Activated naive CD8-positive, alpha-beta T cell treated with anti-CD3 and anti-CD28 coated beads, Interleukin-2, amount 10 ng/mL, durations not matched to agents 7 days and 5 days (primary cell): ENCODE measurements at places on chromosomes 5 and 9.

DNA sequence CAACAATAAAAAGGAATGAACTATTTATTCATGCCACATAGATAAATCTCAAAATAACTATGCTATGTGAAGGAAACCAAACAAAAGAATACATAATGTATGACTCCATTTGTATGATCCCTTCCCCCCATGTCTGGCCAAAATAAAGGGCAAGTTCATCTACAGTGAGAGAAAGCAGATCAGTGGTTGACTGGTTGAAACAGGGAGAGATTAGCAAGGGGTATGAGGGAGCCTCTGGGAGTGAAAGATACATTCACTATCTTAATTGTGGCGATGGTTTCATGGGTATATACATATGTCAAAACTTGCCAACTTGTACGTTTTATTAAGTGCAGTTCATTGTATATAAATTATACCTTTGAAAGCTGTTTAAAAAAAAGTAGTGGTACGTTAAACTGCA, 4.8 kb downstream of the PSMD5 start:
- H3K4me1 ChIP-seq: peaks cover 31% of the 10 kb centered on the region
- no peak for DNase-seq
- H3K27ac ChIP-seq: no peak overlapping the region
- peaks cover 38% of the 10 kb centered on the region for H3K36me3 ChIP-seq
- no peak overlapping the region for H3K4me3 ChIP-seq

GRCh38 chr9:111431684-111432083, 52.5 kb downstream of the ECPAS start:
- peaks cover 3% of the 10 kb centered on the region for H3K4me1 ChIP-seq
- no peaks in the 10 kb centered on the region for H3K27me3 ChIP-seq
- no peak overlapping the region for H3K4me3 ChIP-seq

- DNase-seq: no peak
- no peak overlapping the region for H3K27ac ChIP-seq
- H3K4me1 ChIP-seq: no peaks in the 10 kb centered on the region
- no peaks in the 10 kb centered on the region for H3K36me3 ChIP-seq
Observed at GRCh38 chr5:163727028-163727427, 221.6 kb downstream of the MAT2B start.

- H3K27me3 ChIP-seq: no peaks in the 10 kb centered on the region
- H3K27ac ChIP-seq: no peak overlapping the region
- H3K36me3 ChIP-seq: no peaks in the 10 kb centered on the region
- H3K4me3 ChIP-seq: no peak overlapping the region
Observed at GRCh38 chr5:143471666-143472464, 68.4 kb upstream of the NR3C1 start.

GRCh38 chr9:21326526-21327139, 8.6 kb downstream of the KLHL9 start:
- no peaks in the 10 kb centered on the region for H3K27me3 ChIP-seq
- no peak overlapping the region for H3K4me3 ChIP-seq
- DNase-seq: no peak
- no peak overlapping the region for H3K27ac ChIP-seq
- H3K4me1 ChIP-seq: peaks cover 29% of the 10 kb centered on the region
- H3K36me3 ChIP-seq: peaks cover 8% of the 10 kb centered on the region

DNA sequence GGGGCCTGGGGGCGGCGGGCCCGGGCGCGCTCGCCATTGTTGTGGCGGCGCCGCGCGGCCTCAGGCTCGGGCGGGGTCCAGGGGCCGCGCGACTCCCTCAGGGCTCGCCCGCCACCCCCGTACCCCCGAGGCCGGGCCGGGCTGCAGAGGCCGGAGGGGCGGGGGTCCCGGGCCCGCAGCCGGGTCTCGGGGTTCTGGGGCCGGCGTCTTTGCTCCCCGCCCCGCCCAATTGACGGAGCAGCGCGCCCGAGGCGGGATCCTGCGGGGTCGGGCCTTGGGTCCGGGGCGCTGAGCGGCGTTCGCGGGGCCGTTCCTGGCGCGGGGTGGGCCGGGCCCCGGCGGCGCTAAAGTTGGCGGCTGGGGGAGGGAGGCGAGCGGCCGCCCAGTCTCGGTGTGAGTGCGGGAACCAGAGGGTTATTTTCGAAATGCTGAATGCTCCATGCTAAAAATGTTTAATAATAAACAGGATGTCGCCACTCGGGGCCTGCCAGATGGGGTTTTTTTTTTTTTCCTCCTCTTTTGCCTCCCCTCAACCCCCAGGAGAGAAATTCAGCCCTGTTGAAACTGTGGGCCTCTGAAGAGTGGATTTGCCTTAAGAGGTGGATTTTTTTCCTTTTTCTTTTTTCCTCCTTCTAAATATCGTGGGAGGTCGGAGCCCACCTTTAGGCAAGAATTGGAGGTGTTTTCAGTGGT, 724 bp downstream of the PRRC2B start:
- peak overlapping the region; percentile 94 for H3K4me3 ChIP-seq
- peak overlapping the region; percentile 95 for H3K27ac ChIP-seq
- peak; percentile 82 for DNase-seq

DNA sequence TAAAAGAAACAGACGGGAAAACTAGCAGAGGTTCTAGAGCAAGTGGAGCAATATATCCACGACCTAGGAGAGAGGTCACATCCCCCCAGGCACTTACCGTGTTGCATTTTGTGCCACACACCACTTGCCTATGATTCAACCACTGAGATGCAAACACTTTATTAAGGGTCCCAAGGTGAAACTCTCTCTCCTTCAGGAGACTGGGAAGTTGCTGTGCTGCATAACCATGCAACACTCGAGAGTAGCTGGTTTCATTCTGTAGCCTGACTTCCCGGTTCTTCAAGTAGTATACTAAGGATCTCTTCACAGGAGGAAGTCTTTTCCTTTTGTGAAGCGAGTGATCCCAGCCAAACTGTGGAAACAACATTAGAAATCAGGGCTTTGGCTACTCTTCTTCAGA, 1.6 kb downstream of the DCAF12 start:
- H3K36me3 ChIP-seq: peaks cover 36% of the 10 kb centered on the region
- peak overlapping the region; percentile 95 for H3K27ac ChIP-seq
- H3K27me3 ChIP-seq: no peaks in the 10 kb centered on the region
- H3K4me1 ChIP-seq: peaks cover 37% of the 10 kb centered on the region
- no peak for DNase-seq

GRCh38 chr5:137665678-137666460, 70.0 kb downstream of the KLHL3 start:
- H3K36me3 ChIP-seq: peaks cover 5% of the 10 kb centered on the region
- peak overlapping the region; percentile 71 for H3K27ac ChIP-seq
- peak; percentile 47 for DNase-seq
- H3K4me3 ChIP-seq: peak overlapping the region; percentile 47
- H3K4me1 ChIP-seq: peaks cover 27% of the 10 kb centered on the region
- no peaks in the 10 kb centered on the region for H3K27me3 ChIP-seq

- H3K4me1 ChIP-seq: peaks cover 7% of the 10 kb centered on the region
- H3K27me3 ChIP-seq: no peaks in the 10 kb centered on the region
- H3K36me3 ChIP-seq: peaks cover 48% of the 10 kb centered on the region
- no peak overlapping the region for H3K27ac ChIP-seq
- DNase-seq: no peak
- no peak overlapping the region for H3K4me3 ChIP-seq
Observed at GRCh38 chr5:169762338-169763095, 125.4 kb downstream of the DOCK2 start.

GRCh38 chr9:88018101-88018500, 43.8 kb upstream of the CDK20 start:
- no peak overlapping the region for H3K27ac ChIP-seq
- no peak overlapping the region for H3K4me3 ChIP-seq
- H3K27me3 ChIP-seq: no peaks in the 10 kb centered on the region
- H3K4me1 ChIP-seq: no peaks in the 10 kb centered on the region
- H3K36me3 ChIP-seq: no peaks in the 10 kb centered on the region

GRCh38 chr5:144405991-144406390, 235.3 kb downstream of the KCTD16 start:
- no peak overlapping the region for H3K4me3 ChIP-seq
- no peaks in the 10 kb centered on the region for H3K4me1 ChIP-seq
- H3K27me3 ChIP-seq: peaks cover 3% of the 10 kb centered on the region
- H3K27ac ChIP-seq: no peak overlapping the region

DNA sequence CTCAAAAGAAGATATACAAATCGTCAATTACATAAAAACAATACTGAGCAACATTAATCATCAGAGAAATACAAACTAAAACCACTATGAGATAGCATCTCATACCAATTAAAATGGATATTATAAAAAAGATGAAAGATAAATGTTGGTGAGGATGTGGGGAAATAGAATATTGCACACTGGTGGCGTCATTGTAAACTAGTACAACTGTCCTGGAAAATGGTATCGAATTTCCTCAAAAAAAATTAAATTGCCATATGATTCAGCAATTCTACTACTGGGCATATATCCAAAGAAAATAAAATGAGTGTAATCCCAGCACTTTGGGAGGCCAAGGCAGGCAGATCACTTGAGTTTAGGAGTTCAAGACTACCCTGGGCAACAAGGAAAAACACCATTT, 326.0 kb upstream of the FTMT start:
- no peak for DNase-seq
- H3K36me3 ChIP-seq: no peaks in the 10 kb centered on the region
- no peaks in the 10 kb centered on the region for H3K4me1 ChIP-seq
- no peaks in the 10 kb centered on the region for H3K27me3 ChIP-seq
- H3K4me3 ChIP-seq: no peak overlapping the region

DNA sequence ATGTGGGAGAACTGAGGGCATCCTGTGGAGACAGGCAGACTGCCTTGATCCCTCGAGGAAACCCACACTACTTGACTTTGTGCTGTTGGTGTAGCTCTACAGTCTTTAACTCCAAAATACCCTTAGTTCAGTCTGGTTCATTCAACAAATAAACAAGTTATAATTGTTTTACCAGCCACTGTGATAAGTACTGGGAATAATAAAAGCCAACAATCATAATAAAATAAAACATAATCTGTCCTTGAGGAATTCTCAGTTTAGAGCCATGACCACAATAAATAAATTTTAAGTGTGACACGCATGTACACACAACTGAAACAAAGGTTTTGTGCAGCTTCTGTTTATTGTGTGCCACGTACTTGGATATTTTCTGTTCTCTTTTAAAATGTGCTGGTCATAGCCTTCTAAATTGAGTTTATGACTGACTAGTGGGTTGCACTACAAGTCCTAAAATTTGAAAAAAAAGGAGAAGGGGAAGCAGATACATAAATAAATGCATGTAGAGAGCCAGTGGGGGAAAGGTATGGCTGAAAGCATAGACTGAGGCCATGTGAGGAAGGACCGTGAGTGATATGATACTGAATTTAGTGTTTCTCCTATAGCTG, 6.2 kb upstream of the SCAMP1 start:
- no peaks in the 10 kb centered on the region for H3K36me3 ChIP-seq
- no peak overlapping the region for H3K27ac ChIP-seq
- DNase-seq: no peak
- no peak overlapping the region for H3K4me3 ChIP-seq

DNA sequence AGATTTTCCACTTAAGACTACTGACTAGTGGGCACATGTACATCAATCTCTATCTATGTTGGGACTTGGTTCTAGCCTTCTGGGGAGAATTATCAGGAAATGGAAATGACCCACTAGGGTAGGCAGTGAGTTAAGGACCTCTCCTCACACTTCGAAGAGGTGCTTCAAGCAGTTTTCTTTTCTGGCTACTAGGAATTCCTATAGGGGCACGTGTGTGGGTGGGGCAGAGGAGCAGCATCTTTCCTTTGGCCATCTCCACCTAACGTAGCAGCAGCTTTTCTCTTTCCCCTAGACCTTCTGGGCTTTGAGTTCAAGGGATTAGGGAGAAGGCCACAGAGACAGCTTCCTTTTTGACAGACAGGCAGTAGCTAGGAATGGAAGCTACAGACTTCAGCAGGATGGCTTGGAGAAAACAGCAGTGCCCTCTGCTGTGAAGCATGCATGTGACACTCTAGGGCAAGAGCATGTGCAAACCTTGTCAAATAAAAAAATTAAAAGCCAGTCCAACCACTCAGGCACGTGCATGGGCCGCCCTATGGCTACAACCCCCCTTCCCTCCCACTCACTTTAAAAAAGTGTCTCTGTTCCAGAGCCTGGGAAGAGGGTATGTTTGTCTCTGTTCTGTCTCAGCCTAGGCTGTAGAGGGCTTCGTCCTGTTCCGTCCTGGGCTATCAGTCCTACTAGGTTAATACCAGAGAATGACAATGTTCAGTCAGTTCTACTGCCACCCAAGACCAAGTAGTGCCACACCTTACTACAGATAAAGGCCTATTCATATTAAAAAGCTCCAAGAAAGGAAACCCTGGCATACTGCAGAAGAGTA, 8.7 kb upstream of the GFRA3 start:
- no peaks in the 10 kb centered on the region for H3K4me1 ChIP-seq
- H3K27me3 ChIP-seq: no peaks in the 10 kb centered on the region
- peaks cover 9% of the 10 kb centered on the region for H3K36me3 ChIP-seq
- H3K27ac ChIP-seq: no peak overlapping the region
- no peak overlapping the region for H3K4me3 ChIP-seq
